ENCODE measurements at places on chromosomes 1 and 21.

DNA sequence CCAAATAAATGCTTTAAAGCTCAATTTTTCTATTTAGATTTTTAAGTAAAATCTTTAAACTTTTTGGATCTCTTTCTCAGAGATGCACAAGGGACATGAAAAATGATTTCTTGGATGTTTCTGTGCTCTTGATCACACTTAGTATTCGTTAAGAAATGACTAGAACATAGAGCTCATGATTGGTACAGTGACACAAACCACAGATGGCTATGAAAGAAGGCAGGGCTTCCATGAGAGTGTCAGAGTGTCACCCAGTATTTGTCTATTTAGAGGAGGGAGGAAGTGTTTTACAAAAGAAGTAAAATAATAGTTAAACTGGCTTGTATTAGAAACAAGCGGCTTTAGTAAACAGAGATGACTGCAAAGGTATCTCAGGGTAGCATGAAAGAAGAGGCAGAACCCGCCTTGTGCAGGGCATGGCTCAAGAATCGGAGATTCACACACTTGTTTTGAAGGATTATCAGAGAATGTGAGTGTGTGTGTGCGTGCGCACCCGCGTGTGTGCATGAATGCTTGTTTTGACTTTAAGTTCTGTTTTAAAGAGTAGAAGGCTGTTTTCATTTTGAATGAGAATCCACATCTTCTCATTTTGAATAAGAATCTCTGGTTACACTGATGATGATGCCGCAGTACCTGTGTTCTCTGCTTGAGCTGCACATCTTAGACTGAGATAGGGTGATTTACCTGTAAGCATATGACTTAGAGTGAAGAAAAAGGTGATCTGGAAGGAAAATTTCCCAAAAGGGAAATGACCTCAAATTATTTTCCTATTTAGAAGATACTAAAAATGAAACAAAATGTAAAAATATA is 82.1 kb downstream of the VPS26C start:
- DNase-seq, result no peak

- peak; percentile 33 for DNase-seq
These were observed 73.1 kb upstream of the GJB5 start for GRCh38 chr1:34681480-34682451.

GRCh38 chr1:248808876-248809275 is 16.8 kb downstream of the SH3BP5L start:
- no peak for DNase-seq

GRCh38 chr1:115783311-115783710 is 14.8 kb upstream of the CASQ2 start:
- no peak for DNase-seq

DNA sequence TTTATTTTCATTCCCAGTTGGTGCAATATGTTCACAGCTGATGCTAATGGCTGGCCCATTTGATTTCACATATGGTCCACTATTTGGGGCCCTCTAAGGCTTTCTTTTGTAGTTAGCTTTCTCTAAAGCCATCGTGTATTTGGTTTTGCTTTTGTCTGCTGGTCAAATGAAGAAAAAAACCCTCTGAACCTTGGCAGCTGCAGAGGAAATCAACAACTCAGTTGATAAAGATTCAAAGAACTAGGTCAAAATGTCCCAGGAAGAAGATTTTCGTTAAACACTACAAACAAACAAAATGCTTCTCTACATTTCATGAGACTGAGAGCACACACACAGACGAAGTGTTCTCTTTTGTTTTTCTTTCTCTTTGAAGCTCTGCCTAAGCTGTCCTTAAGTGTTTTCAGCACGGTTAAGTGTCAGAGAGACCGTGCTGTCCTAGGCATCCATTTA is 655.0 kb downstream of the RWDD3 start:
- DNase-seq, result no peak

DNA sequence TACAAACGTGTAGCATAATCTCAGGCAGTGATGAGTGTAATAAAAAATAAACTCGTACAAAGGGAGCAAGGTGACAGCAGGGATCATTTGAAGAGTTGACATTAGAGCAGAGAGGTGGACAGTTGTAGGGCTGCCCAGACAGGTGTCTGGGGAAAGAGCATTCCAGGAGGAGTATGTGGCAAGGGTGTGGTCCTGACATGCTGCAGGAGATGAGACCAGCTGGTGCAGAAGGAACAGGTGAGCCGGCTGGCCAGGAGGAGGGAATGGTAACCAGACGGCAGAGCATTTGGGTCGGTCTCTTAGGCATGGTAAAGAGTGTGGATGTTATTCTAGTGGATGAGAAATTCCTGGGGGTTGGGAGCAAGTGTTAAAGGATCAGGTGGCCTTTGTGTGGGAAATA is 306.3 kb downstream of the LMX1A start:
- no peak for DNase-seq

DNA sequence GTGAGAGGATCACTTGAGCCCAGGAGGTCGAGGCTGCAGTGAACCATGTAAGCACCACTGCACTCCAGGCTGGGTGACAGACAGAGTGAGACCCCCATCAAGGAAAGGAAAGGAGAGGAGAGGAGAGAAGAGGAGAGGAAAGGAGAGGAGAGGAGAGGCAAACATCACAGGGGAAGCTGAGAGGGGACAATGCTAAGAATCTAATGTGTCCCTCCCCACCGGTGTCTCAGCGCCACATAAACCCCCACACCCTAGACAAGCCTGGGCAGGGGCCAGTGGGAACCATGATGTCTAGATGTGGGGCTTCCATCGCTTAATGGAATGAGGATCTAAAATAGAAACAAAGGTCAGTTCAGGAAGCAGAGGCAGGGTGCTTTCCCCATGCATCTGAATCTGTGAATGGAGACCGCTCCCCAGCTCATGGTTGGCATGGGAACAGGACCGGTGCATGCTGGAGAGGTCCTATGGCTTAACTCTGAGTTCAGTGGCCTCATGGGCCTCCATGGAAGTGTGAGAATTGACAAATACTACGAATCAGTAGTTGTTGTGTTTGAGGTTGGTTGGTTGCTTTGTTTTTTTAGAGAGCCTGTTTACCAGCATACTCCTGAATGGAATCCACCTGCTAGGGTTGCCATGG is 16.3 kb upstream of the LAPTM5 start:
- DNase-seq, result no peak

GRCh38 chr1:225254676-225255075 is 173.2 kb downstream of the LBR start:
- no peak for DNase-seq

GRCh38 chr21:43911015-43911934 is 46.3 kb downstream of the AGPAT3 start:
- no peak for DNase-seq

All from CD4-positive, alpha-beta T cell treated with Interleukin-21 for 1 hour (primary cell).